Pericardium fibroblast (primary cell): ENCODE measurements at places on chromosomes 2 and 18. TPM values are rescaled to one million over a fixed set of nuclear protein-coding genes. Genes with fewer than 3 reads are reported as not detected.

Gene KCNG2
- 0.47 and 2.2 TPM in 2 replicates for total RNA-seq

Gene TMEM247
- not detected in 2 replicates for total RNA-seq

Gene ARHGAP28
- 20.3 and 24.1 TPM in 2 replicates for total RNA-seq

Gene AGXT
- not detected in 2 replicates for total RNA-seq

Gene RFTN2
- total RNA-seq, result 9.8 and 23.0 TPM in 2 replicates

Gene CDH2
- total RNA-seq, result 26.9 and 59.0 TPM in 2 replicates

Gene IHH
- 0.12 TPM in 1 of 2 replicates, not detected in the other for total RNA-seq

Gene TDRD15
- not detected in 2 replicates for total RNA-seq

Gene HRH4
- total RNA-seq, result not detected in 2 replicates

Gene PRKAG3
- total RNA-seq, result not detected in 2 replicates

Gene ALK
- not detected in 2 replicates for total RNA-seq

Gene ROCK2
- 21.0 and 25.1 TPM in 2 replicates for total RNA-seq

Gene TRMT61B
- total RNA-seq, result 12.4 and 28.9 TPM in 2 replicates

Gene LYPD6
- 0.51 and 2.7 TPM in 2 replicates for total RNA-seq

Gene CNGA3
- total RNA-seq, result not detected in 2 replicates

Gene ASAP2
- 18.8 and 20.3 TPM in 2 replicates for total RNA-seq

Gene KIF1A
- total RNA-seq, result under 0.01 TPM in 1 of 2 replicates, not detected in the other

Gene AKAIN1
- not detected in 2 replicates for total RNA-seq

Gene FAM98A
- total RNA-seq, result 17.6 and 28.7 TPM in 2 replicates

Gene VSNL1
- 0.09 TPM in 1 of 2 replicates, not detected in the other for total RNA-seq

Gene CD8A
- not detected in 2 replicates for total RNA-seq

Gene LAMA1
- total RNA-seq, result 19.0 and 22.1 TPM in 2 replicates

Gene CAVIN2
- 11.5 and 108 TPM in 2 replicates for total RNA-seq

Gene ABCG5
- 0.17 TPM in 1 of 2 replicates, not detected in the other for total RNA-seq

Gene ALPP
- not detected in 2 replicates for total RNA-seq

Gene AGPS
- total RNA-seq, result 20.2 and 21.2 TPM in 2 replicates

Gene MC2R
- not detected in 2 replicates for total RNA-seq

Gene STEAP3
- total RNA-seq, result 14.0 and 25.4 TPM in 2 replicates

Gene PLCD4
- 0.94 and 2.7 TPM in 2 replicates for total RNA-seq

Gene GPR39
- 0.12 and 0.94 TPM in 2 replicates for total RNA-seq

Gene KRTCAP3
- 5.2 TPM in 1 of 2 replicates, not detected in the other for total RNA-seq
